ENCODE measurements at places on chromosomes 11 and 22. TPM values are rescaled to one million over a fixed set of nuclear protein-coding genes. Genes with fewer than 3 reads are reported as not detected.

DNA sequence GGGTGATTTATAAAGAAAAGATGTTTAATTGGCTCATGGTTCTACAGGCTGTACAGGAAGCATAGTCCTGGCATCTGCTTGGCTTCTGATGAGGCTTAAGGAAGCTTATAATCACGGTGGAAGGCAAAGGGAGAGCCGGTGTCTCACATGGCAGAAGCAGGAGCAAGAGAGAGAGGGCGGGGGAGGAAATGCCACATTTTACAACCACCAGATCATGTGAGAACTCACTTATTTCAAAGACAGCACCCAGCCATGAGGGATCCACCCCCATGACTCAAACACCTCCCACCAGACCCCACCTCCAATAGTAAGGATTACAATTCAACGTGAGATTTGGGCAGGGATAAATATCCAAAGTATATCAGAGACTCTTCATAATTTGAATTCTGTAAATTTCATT, 200.7 kb downstream of the MSANTD4 start:
- DNase-seq = no peak

DNA sequence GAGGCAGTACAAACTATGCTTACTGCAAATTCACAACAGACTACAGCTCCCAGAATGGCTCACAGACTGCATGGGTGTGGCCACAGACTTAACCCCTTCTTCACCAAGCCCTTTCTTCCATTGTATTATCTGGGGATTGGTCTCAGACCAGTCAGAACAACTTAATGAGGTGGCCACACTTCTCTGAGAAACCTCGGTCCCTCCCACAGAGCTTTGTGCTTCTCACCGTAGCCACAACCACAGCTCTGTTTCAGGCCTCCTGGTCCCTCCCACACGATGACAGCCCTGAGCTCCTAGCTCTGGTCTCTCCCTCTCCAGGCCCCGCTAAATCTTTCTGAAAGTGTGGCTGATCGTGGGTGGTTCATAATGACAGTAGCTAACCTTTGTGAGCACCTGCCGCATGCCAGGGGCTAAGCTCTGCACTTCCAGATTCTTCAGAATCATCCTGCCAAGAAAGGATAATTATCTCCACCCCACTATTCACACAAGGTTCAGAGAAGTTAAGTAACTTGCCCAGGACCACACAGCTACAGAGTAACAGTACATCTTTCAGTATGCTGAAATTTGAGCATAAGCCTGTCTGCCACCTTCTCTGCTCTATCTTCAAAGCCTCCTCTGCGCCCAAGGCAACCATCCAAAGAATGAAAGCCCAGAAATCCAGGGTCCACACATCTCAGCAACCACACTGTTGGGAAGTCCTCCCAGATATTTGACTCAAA, 5.4 kb downstream of the PDE2A start:
- no peak for DNase-seq

DNA sequence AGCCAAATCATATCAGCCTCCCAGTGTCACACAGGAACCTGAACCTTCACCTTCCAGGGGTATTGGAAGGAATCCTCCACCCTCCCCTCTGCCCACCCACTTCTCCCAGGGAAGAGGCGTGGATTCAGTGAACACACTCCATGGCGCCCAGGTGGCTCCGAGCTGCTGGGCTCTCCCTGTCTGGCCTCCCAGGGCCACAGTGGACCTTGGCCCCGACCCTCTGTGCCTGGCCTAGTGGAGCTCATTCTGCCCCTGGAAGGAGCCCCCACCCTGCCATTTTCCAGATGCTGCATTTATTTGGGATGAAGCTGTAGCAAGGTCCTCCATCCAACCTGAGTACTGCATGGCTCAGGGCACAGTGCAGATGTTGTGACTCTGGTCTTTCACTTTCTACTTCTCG, 1340.1 kb downstream of the TBC1D22A start:
- DNase-seq = peak; percentile 23

- DNase-seq = no peak
Measured at GRCh38 chr11:63535734-63536133, 874 bp upstream of the PLAAT4 start.

- no peak for DNase-seq
Measured at GRCh38 chr11:12602421-12602820, 71.8 kb upstream of the TEAD1 start.

GRCh38 chr22:42286205-42286604, 15.8 kb upstream of the TCF20 start:
- no peak for DNase-seq

DNA sequence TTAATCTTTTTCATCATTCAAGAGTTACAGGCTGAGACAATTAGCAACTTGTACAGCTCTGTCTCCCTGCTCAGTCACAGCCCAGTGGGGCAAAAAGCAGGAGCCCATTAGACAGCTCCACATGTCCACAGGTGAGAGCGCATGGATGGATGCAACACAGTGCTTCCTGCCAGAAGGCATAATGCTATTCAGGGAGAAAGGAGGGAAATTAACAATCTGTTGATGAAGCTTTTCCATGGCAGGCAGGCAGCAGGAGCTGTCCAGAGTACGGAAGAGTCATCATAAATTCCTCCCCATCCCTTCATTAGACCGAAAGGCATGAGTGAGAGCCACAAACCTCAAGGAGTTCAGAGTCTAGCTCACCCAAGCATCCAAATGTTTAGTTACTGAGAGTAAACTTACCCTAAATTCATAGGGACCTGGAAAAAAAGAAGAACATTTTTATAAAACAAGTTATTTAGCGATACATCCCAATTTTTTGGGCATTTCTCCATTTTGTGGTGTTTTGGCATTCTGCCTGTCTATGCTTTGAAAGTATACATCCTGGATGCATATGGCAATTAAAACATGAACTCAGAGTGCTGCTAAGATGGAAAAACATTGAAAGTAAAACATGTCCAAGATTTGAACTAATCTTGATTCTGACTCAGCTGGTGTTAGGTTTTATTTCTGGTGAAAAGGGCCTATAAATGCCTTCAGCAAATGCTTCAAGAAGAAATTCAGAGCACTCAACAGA, 428.1 kb downstream of the OPCML start:
- no peak for DNase-seq

GRCh38 chr11:58628446-58628845, 6.0 kb downstream of the CNTF start:
- DNase-seq = no peak

GRCh38 chr11:23765682-23766252, 731.1 kb upstream of the LUZP2 start:
- no peak for DNase-seq

DNA sequence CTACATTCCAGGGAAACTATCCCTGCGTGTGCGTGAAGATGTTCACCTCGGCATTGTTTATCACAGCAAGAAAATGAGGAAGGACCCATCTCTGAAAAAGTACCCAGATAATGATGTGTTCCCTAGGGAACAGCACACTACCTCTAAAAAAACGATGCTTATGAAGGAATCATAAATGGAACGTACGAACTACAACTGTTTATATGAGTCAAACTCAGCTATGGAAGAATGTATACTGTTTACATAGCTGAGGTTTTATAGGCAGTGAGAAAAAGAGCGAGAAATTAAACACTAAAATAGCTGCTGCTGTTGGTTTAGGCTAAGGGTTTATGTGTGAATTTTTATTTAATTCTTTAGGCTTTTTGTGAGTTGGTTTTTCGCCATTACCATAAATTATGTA, 48.9 kb downstream of the APOL1 start:
- no peak for DNase-seq

GRCh38 chr11:44978961-44979331, 28.3 kb upstream of the TP53I11 start:
- no peak for DNase-seq

DNA sequence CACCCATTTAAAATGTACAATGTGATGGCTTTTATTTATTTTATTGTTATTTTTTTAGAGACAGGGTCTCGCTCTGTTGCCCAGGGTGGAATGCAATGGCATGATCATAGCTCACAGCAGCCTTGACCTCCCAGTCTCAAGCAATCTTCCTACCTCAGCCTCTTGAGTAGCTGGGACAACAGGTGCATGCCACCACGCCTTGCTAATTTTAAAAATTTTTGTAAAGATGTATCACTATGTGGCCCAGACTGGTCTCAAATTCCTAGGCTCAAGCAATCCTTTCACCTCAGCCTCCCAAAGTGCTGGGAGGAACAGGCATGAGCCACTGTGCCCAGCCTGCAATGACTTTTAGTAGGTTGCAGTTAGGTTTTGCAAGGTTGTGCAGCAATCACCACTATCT, 14.3 kb downstream of the CLDN5 start:
- no peak for DNase-seq

- no peak for DNase-seq
Measured at GRCh38 chr11:128691802-128692752, 1.8 kb upstream of the FLI1 start.

DNA sequence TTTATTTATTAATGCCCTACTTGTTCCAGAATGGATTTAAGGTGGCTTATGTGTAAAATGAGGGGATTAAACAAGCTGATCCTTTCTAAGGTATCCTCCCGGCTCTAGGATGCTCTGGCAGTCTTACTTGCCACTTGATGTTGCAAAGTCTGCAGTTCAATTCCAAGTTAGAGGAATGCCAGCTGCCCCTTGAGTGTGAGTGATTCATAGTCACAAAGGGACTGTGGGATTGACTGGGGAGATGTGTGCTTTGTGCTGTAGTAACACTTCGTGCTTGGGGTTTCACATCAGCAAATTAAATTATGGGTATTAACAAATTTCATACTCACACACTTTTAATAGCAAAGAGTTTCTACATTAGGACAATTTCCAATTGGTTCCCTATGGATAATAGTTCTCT, 550.8 kb upstream of the CADM1 start:
- no peak for DNase-seq

DNA sequence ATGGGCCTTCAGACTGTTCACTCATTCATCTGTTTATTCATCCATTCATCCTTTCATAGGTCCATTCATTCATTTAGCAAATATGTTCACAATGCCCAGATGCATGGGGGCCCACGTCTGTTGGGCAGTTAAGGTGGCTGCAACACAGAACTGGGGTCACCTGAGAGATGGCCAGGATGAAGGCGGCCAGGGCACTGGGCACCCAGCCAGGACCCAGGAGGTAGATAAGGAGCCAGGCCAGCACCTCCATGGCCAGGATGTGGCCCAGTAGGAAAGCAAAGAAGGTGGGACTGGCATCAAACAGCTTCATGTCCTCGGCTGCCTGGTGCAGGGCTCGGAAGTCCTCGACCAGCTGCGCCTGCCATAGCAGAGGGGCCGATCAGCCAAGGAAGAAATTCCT, 12.2 kb downstream of the FADS3 start:
- DNase-seq = no peak

DNA sequence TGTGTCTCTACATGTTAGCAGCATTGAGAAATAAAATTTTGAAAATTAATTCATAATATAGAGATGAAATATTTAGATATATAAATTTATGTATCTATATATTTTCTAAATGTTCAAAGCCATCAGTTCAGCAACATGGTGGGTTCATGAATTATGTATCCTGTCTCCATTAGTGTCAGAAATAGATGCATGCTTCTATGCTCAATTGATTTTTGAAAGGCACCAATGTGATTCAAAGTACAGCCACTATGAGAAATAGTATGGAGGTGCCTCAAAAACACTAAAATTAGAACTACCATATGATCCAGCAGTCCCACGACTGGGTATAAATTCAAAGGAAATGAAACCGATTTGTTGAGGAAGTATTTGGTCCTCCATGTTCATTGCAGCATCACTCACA, 128.6 kb upstream of the SYN3 start:
- no peak for DNase-seq

DNA sequence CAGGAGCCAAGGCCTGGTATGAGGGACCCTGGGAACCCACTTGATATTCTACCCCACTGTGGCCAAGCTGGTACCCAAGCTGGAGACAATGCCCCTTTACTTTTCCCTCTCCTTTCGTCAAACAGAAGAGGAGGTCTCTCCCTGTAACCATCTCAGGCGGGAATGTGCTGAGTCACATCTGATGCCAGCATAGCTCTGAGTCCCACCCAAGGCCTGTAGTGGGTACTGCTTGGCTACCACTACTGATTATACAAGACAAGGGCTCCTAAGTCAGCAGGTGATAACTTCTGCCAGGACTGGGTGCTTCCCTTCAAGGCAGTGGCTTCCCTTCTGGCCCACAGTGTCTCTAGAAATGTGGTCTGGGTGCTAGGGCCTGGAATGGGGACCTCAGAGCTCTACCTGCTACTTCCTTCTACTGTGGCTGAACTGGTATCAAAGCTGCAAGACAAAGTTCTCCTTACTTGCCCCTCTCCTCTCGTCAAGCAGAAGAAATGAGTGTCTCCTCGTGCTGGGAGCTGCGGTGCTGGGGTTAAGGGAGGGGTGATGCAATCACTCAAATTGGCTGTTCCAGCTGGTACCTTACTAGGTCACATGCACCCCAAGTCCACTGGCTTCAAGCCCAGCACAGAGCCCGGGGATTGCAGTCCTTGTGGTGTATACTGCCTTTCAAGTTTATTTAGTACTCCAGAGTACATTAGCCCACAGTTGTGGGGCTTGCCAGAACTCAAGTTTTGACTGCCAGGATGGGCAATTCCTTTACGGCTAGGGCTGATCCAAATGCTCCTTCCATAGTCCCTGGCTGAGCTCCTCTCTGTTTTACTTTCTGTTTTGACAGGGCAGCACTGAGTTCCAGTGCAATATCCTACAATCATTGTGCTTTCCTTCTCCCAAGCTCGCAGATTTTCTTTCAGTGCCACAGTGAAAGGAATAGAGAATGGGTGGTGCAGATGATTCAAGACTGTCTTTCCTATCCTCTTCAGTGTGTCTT, 419.7 kb upstream of the CNTN5 start:
- no peak for DNase-seq

- no peak for DNase-seq
Measured at GRCh38 chr11:2132246-2132645, 6.9 kb downstream of the IGF2 start.

DNA sequence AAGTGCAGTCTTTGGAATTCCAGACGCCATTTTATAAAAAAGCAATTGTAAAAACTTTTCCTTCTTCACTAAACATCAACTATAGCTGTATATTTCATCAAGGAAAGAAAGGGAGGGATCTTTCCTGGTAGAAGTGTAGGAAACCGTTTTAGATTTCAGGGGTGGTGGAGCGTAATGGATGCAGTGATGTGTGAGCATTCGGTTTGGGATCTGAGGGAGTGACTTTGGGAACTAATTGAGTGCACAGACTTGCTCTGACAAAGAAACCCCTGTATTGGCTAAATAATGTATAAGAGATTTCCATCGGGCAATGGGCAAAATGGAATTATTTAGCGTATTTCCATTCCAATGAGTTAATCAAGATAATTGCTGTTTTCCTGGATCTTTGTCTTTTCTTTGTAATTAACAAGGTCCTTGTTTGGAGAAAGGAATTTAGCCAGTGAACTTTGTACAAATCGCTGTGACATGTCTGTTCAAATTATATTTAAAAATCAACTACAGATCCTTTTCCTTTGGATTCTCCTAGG, 125.0 kb upstream of the NARS2 start:
- no peak for DNase-seq

The SCGB2A2 gene
- not detected for total RNA-seq

The UBQLN3 gene
- not detected for total RNA-seq

The POTEH gene
- not detected for total RNA-seq

The SLC22A25 gene
- not detected for total RNA-seq

The TMA7B gene
- total RNA-seq = not detected

The MUC5AC gene
- not detected for total RNA-seq

The OR5A1 gene
- total RNA-seq = not detected

The SLC15A3 gene
- 26.5 TPM for total RNA-seq

The CALCA gene
- not detected for total RNA-seq
